Cardiac muscle cell (in vitro differentiated cells and primary cell): ENCODE measurements at places on chromosomes 2 and 18. TPM values are rescaled to one million over a fixed set of nuclear protein-coding genes. Genes with fewer than 3 reads are reported as not detected.

Gene CMPK2
- 0.54 and 2.3 TPM in 2 replicates for total RNA-seq

Gene TDRD15
- not detected in 2 replicates for total RNA-seq

Gene UGT1A8
- not detected in 2 replicates for total RNA-seq

Gene TMEM163
- 30.3 and 45.8 TPM in 2 replicates for total RNA-seq

- DNase-seq, result no peak
Observed at GRCh38 chr2:134401081-134401497, 147.2 kb downstream of the MGAT5 start.

- DNase-seq, result no peak
Observed at GRCh38 chr2:167733747-167734146, 513.6 kb downstream of the STK39 start.
